ENCODE measurements at places on chromosomes 11 and 22.

DNA sequence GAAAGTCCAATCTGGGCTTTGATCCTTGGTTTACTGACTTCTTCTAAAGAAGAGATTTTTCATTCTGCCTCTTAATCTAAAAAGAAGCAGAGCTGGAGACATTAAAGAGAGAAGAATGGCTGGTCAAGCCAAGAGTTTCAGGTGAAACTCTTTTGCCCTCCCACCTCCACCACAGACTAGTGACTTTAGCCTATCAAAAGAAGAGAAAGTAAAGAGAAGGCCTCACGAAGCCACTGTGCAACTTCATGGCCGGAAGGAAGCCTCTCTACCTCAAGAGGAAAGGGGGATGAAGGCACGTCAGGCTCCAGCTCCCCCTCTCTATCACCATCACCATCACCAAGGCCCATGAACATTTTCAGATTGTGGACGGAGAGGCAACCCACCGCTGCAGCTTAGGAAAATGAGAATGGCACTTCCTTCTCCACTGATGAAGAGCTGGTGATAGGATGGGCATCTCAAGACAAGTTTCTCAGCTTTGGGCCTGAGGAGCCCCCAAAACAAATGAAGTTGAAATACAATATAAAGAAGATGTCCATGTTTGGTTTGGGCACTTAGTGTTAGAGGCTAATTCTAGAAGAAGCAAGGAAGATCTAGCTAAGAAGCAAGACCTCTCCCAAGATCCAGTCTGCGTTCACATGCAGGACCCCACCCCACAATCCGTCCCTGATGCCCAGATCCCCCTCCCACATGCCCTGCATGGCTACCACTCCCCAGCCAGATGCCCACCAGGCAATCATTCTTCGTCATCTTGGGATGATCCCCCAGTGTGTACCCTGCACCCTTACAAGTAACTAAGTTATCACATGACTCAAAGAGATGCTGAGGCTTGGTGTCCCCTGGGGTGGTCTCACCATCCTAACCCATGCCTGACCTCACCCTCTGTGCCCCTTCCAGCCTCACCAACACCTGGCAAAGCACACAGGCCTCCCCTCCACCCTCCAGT lies 52.6 kb downstream of the IGSF9B start:
- DNase-seq: no peak

- no peak for DNase-seq
These were observed 63.7 kb downstream of the KCNC1 start for GRCh38 chr11:17798253-17798652.

- no peak for DNase-seq
These were observed 2.8 kb upstream of the APOC3 start for GRCh38 chr11:116826751-116827431.

- DNase-seq: no peak
These were observed 9.8 kb upstream of the ANO1 start for GRCh38 chr11:70068345-70068744.

DNA sequence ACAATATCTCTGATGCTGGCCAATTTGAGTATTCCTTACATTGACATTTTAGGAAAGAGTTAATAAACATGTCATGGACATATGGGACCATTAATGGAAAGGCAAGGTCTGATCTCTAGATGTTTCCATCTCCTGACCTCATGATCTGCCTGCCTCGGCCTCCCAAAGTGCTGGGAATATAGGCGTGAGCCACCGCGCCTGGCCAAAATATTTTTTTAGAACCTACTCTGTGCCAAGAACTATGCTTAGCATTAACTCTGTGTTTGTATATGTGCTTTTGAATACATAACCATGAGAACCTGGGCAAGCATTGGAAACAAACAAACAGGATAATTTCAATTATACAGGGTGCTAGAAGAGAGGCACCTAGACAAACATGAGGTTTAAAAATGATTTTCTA lies 123.2 kb downstream of the ATG16L2 start:
- no peak for DNase-seq

GRCh38 chr11:60781286-60781980 lies 3.7 kb upstream of the MS4A10 start:
- no peak for DNase-seq
